Activated CD4-positive, CD25-positive, alpha-beta regulatory T cell treated with anti-CD3 and anti-CD28 coated beads, Interleukin-2, amount 50 U/mL, for 24 hours (primary cell): ENCODE measurements at places on chromosomes 4 and X.

- no peak for ATAC-seq
These were observed 313.9 kb downstream of the CHIC1 start for GRCh38 chrX:73876911-73877310.

DNA sequence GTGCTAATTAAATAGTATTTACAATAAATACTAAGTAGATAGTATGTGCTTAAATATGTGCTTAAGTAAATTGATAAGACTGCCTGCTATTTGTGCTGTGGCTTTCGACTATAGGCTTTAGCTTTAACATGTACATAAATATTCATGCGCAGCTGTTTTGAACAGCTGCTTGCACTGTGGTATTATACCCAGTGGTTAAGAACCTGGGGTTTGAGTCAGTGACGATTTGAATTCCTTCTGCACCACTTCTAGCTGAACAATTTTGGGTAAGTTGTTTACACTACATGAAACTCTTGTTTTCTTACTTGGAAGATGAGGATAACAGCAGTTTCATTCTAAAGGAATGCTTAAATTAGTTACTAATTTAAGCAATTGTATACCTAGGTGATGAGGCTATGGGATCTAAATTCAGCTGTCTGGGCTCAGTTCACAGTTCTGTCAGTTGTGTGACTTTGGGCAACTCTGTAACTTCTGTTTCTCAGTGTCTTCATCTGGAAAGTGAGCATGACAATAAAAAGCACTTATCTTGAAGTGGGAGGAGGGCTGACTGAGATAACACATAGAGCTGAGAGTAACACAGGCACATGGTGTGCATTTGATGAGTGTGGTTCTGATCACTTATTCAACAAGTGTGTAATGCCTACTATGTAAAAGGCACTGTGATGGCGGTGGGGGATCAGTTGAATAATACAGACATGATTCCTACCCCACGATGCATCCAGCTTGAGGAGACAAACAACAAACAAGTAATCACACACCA lies 37.0 kb downstream of the HPGDS start:
- no peak for ATAC-seq

DNA sequence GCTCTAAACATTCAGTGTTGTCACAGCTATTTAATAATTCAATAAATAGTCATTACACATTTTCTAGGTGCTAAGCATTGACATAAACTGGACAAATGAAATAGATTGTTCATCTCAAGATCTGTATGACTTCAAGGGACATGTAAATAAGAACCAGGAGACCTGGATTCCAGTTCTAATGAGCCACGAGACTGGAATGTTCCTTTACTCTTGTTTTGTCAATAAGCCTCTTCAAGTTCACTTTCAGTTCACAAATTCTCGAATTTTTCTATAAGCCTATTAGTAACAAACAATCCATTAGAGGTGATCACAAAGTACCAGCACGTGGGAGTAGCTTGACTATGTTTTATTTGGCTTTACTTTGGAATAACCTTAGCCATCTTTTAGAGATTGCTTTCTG lies 514.0 kb upstream of the SMIM31 start:
- no peak for ATAC-seq

GRCh38 chr4:78480286-78480685 lies 71.3 kb upstream of the ANXA3 start:
- no peak for ATAC-seq

GRCh38 chr4:177574446-177574845 lies 132.2 kb upstream of the AGA start:
- no peak for ATAC-seq

DNA sequence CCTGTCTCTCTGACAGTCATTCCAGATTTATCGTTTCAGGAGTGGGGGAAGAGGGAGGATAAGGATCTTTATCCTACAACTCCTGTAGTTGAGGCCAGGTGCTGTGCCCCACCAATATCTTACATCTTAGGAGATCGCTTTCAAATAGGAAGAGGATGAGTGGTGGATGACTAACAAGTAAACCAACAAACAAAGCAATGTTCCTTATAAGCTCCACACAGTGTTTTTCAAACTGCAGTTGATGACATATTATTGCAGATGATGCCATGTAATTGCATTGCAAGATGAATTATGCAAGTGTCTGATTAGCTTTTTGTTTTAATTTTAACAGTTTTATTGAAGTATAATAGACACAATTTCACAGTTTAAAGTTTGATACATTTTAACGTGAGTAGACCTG lies 35.8 kb upstream of the TMEM164 start:
- ATAC-seq = no peak

DNA sequence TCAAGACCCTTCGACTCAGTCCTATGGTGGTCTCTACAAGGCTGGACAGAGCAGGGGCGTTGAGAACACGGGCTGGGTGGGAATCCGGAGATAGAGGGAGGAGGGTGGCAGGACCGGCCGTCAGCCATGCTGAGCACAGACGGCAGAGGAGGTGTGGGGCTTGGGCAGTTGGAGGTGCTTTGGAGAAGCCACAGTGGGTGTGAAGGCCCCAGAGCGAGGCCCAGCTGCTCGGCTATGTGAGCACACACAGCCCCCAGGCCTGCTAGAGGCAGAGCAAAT lies 4.2 kb downstream of the PDE6B start:
- no peak for ATAC-seq

- no peak for ATAC-seq
These were observed 104.0 kb downstream of the TMA16 start for GRCh38 chr4:163598489-163598888.

DNA sequence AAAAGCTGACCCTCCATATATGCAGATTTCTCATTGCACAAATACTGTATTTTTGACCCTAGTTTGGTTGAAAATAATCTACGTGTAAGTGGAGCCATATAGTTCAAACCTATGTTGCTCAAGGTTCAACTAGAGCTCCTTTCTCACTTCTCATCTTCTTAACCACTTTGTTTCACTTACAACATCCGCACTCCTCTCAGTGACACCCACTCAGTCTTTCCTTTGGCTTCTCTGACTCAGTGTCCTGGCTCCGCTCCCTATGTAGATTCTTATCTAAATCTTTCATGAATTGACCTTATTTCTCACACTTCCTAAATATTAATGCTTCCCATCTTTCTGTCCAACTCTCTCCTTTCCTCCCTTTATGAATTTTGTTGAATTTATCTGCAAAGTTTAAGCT lies 32.9 kb upstream of the DKK2 start:
- no peak for ATAC-seq

DNA sequence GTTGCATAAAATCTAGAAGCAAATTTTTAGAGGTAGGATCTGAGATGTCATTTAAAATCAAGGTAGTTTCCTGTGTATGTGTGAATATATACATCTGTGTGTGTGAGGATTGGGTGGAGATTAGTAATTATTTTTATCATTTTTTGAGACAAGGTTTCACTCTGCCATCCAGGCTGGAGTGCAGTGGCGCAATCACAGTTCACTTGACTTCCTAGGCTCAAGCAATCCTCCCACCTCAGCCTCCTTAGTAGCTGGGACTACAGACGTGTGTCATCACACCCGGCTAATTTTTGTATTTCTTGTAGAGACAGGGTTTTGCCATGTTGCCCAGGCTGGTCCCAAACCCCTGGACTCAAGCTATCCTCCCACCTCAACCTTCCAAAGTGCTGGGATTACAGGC lies 188.3 kb downstream of the RAPGEF2 start:
- no peak for ATAC-seq

- no peak for ATAC-seq
These were observed 3.0 kb upstream of the XG start for GRCh38 chrX:2748815-2749188.

DNA sequence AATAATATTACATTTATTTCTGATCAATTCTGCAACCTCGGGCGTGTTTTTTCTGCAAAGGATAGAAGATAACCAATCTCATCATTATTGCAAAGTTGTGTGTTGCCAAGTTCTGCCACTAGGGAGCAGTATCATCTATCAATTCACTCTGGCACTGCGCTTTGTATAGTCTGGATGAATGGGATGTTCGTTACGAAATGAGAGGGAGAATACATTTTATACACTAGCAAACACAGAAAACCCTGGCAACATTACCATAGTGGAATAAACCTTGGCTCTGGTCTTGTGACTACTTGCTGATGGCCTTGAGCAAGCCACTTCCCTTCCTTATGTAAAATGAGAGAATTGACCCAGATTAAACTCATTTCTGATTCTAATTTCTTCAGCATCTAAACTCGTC lies 97.5 kb upstream of the ZNF518B start:
- no peak for ATAC-seq

DNA sequence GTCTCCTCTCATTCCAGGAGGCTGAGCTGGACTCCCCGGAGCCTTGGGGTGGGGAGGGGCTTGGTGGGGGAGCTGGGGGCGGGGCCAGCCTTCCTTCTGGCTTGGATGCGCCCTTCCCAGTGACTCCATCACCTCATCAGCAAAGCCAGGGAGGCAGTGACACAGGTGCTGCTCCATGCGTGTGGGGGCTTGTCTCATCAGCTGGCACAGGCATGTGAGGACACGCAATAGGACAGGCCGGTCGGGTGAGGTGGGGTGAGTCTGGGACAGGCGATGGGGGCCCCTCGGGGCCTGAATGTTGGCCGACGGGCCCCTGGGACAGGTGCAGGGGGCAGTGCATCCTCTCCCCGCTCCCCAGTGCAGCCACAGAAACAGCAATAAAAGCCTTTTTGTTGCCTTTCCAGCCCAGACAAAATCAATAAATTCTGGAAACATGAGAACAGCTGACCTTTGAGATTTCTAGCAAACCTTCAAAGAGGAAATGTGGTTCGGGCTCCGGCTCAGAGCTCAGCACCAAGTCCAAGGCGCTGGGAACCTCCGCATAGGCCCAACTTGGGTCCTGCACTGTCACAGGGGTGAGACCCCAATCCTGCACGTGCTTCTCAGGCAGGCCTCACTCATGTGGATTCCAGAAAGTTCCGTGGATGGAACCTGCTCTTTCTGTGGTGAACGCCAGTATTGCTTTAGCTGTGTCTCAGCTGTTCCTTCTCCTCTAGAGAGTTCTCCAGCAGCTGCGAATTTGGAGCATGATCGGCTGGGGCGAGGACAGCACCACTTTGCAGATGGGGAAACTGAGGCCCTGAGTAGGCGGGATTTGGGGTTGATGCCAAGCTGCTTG lies 18.5 kb downstream of the ADRA2C start:
- ATAC-seq = no peak

- no peak for ATAC-seq
These were observed 19.8 kb upstream of the PPARGC1A start for GRCh38 chr4:23909671-23910070.

DNA sequence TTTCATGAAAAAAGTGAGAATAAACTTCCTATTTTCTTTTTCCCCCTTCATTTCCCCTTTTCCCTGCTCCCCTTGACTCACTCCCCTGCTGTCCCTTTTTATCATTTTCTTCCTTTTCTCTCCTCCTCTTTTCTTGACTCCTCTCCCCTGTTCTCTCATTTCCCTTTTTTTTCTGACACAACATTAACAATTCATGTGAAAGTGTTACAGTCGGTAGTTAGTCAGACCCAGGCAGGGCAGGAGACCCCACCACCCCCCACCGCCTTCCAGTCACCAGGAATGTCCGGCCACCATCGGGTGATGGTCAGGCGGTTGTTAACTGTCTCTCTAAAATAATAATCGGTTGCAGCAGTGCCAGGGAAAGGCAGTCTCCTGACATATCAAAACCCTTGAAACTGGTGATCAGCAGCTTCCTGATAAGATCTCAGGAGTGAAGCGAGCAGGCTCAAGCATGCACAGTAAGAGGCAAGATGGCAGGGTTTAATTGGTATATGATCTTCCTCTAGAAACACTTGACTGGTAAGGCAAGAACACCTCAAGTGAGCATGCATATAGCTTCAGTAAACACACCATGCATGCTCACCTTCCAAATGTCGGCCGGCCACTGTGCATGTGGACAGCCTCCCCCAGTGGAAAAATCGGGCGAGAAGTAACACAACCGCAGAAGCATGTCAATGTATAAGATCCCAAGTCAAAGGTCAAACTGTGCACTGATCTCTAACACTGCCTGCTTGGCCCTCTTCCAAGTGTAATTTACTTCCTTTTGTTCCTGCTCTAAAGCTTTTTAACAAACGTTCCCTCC lies 191.4 kb downstream of the NDST4 start:
- ATAC-seq = no peak

- ATAC-seq = no peak
These were observed 72.1 kb downstream of the KLHL34 start for GRCh38 chrX:21586001-21586400.
